ENCODE measurements at places on chromosomes 6 and 20.

DNA sequence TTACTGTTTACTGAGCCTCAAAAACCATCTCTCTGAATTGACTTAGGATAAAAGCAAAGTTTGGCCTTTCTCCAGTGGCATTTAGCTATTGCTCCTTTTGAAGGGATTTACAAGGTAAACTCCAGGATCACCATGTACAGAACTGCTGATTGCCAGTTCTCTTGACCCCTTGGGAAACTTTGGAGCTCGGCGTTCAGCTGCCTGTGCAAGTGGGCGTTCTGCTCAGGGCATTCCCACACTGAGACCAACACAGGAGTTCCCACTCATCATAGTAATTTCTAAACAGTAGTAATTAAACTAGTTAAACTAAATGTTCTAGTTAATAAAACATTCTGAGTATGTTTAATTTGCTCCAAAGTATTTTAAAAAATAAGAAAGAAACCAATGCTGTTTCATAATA is 14.9 kb downstream of the KCNQ5 start:
- DNase-seq: no peak

DNA sequence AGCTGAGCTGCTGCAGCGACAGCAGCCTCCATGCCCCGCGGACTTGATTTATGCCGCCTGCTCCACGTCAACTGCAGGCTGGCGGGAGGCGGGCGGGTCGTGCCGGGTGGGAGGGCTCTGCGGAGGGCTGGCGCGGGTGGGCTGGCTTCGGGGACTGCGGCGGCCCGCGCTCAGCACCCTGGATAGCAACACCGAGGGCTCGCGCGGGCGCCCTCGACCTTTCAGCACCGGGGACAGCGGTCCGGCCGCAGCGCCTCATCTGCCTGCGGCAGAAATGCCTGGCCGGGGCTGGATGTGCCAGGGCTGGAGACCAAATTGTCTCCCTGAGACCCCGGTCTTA is 792 bp downstream of the SNAP25 start:
- DNase-seq: peak; percentile 87

GRCh38 chr20:20450521-20450920 is 82.6 kb downstream of the INSM1 start:
- peak; percentile 43 for DNase-seq

GRCh38 chr6:169958510-169958909 is 207.1 kb downstream of the ERMARD start:
- no peak for DNase-seq

DNA sequence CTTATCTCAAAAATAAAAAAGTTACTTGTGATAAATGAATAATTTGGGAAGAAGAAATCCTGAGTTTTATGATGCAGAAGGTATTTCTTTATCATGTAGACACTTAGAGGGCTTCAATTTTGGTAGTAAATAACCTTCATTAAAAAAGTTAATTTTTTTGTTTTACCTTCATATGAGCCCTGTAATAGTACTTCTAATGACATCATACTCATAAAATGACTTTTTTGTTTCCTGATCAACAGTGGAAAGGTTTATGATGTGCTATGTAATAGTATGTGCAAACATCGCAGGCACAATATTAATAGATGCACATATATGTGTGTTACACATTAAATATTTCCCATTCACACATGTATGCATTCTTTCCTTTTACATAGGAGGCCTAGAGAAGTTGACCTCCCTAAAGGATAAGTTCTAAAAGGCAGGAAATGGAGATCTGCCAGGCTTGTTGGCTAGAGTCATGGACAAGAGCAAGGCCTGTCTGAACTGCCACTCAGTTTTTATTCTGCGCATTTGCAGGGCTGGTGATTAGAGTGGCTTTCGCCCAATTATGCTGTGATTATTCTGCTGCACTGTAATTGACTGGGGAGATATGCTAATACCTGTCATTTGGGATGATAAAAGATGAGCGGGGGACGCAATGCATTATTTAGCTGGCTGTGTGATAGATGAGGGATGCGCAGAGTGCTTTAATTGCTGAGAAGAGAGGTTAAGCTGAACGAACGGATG is 272.6 kb downstream of the TMEM242 start:
- DNase-seq: peak; percentile 70

- DNase-seq: peak; percentile 73
These were observed 228.9 kb downstream of the ANKRD60 start for GRCh38 chr20:57999465-58000111.

DNA sequence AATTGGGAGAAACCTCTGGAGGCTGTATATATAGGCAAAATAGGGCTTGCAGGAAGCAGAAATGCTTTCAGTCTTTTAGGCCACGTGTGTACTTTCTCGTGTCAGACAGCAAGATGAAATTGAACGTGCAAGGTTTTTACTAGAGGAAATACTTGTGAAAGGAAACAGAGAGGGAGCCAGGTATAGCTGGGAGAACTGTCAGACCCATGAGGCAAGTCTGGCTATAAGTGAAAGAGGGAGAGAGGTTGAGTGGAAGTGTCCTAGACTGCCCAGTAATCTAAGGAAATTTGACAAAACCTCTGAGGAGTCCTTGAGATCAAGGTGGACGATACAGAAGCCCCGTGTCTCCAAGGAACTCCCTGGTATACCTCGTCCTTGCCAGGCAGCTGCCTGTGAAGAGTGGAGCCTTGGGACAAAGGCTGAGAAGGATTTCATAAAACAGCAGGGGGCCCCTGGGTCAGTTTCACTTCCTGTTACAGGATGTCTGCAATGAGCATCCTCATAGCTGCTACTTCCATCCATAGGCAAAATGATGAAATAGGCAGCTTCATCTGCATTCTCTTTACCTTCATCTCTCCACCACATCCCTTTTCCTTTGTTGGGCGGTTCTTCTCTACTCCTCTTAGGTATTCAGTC is 114.4 kb upstream of the MAP3K7 start:
- DNase-seq: no peak

DNA sequence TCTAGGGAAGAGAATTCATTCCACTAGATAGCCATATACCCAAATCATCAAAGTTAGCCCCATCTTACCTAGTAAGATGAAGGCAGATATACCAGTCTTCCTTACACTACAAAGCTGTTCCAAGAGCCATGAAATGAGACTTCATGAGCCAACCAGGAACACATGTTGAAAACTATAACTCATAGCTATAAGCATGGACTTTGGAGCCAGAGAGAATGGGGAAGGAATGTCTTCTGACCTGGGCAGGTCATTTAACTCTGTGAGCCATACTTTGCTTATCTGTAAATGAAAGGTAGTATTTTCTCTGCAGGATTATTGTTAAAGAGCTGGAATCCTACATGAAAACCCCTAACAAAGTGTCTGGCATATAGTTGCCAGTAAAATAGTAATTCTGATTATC is 27.3 kb downstream of the ADGRF5 start:
- no peak for DNase-seq

DNA sequence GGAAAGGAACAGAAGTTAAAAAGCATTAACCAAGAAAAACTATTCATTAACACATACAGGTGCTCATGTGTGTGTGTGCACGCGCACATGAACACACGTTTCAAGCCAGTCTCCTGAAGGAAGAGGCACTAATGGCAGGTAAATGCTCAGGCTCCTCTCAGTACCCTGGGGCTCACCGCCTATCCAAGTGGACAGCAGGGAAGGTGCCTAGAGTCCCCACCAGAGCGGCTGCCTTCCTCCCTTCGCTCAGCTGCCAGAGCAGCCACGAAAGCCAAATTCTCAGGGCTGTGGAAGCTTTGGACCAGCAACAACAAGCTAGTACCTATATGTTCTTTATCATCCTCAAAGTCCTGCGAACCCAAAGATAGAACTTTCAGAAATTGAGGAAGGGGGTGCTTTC is 42.6 kb downstream of the PLCG1 start:
- no peak for DNase-seq

- no peak for DNase-seq
These were observed 439.4 kb upstream of the ARID1B start for GRCh38 chr6:156337801-156338200.

DNA sequence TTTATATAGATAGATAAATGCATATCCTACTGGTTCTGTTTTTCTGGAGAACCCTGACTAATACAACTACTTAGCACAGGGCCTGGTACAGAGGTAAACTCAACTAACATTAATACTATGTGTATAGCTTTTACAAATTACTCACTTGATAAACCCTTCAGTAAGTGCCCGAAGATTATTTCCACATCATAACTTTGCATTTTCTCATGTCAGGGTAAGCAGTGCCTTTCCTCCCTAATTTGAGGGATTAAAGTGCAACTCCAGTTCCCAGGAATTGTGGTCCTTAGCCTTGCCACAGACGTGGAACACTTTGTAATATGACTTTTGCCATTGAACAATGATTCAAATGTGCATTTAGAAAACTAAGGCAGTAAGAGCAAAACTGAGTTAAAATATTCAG is 147.5 kb upstream of the SMLR1 start:
- no peak for DNase-seq

DNA sequence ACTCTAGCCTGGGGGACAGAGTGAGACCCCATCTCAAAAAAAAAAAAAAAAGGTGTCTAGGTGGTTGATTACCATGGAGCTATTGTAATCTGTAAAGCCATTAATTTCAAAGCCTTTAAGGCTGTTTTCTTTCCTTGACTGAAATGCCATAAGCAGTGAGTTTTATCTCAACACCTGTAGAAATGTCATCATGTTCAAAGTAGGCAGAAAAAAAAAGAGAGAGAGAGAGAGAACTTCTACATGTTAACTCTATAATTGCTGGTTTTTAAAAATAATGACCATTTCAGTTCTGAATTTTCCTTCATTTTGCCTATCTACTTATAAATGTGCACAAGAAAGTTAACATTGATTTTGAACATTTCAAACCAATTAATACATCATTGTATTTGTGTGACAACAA is 29.7 kb upstream of the POLR1H start:
- no peak for DNase-seq

GRCh38 chr20:56780266-56780665 is 151.2 kb downstream of the TFAP2C start:
- no peak for DNase-seq

DNA sequence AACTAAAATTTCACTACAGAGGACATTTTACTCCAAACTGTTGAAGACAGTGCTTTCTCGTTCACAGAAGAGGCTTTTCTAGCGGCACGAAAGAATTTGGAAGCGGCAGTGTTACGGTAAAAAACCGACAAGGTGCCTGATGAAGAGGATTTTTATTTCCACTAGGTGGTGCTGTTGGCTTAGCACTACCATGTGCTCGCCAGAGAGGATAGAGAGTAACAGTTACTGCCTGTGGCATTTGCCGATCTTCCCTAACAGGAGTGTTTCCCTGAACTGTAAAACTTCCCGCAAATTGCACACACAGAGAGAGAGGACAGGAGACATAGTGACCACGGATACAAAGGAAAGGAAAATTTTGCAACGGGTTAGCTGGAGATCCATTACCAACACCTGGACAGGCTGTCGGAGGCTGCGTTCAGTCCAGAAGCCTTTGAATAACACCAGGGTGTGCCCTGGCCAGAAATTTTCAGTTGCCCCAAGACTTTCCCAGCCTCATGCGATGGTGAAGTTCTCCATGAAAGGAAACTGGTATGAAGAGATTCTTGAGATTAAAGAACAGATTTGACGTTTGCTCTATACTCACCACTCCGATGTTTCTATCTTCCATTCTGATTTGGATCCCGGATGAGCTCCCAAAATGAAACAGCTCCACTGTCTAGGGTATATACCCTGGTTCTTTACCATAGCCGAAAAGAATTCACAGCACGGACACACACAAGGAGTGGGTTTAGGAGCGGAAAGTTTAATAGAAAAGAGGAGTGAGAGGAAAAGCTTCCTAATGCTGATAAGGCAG is 48.1 kb downstream of the HLA-DPB1 start:
- DNase-seq: no peak

DNA sequence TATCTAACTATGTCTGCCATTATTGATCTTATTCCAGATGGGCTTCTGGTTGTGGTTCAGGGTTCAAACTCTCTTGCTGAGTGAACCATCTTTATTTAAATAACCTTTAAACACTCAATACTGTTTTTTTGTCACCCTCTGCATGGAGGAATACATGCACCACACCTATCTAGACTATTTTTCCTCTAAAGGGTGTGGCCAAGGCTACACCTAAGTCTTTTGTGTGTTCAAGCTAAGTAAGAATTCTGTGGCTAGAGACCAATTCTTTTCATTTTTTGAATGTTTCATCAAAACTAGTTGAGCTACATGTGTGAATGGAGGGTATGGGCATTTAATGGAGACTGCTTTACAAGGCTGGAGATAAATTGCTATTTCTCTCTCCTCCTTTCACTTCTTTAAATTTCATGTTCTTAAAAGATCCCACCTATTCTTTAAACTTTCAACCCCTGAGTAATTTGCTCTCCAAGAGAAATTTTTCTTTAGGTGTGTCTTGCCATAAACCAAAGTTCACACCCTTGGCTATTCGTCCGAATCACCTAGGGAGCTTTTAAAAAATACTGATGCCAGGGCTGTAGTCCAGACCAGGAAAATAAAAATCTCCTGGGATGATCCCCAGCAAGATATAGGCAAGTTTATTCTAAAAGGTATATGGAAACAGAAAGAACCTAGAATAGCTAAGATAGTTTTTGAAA is 24.8 kb upstream of the MBOAT1 start:
- peak; percentile 25 for DNase-seq

DNA sequence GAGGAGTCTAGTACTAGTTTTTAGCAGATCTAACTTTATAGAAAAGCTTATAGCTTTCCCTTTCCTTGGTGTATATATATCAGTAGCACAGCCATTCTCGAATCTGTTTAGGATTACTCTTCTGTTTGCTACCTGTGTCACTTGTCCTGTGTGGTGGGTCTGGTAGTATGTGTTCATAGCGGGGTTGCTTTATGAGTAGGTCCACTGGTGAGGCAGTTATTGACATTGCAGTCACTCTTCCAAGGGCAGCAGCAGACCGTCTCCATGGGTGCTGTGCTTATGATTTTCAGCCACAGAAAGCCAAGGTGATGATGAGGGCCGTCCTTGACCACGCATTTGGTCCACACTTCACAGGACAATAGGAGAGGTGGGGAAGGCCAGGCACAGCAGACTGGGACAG is 171.5 kb downstream of the CDKAL1 start:
- DNase-seq: no peak

GRCh38 chr6:107290491-107290890 is 168.9 kb downstream of the PDSS2 start:
- DNase-seq: no peak

All from muscle of leg (tissue), 16 donors.